Right cardiac atrium (tissue), 5 donors: ENCODE measurements at places on chromosomes 12 and 14.

DNA sequence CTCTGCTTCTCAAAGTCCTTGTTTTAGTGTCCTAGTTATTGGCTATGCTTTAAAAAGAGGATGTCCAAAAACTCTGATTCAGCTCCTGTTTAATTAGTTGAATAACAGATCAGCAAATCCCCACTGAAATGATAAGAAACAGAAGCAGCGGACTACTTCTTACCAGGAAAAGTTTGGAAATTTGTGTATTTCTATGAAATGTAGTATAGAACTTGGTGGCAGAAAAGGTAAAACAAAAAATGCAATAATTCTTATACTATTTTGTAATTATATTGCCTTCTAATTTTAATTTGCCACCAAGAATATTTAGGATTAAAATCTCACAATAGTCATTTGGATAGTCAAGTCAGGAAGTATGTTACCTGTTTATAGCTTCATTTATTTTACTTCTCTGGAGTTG is at the start of gene OR2AP1:
OR2AP1 (plus strand) TSS at position 301 of the 400 bp plus-strand sequence. CDS start 1,947 bp downstream, outside the sequence.
- no peak for DNase-seq

DNA sequence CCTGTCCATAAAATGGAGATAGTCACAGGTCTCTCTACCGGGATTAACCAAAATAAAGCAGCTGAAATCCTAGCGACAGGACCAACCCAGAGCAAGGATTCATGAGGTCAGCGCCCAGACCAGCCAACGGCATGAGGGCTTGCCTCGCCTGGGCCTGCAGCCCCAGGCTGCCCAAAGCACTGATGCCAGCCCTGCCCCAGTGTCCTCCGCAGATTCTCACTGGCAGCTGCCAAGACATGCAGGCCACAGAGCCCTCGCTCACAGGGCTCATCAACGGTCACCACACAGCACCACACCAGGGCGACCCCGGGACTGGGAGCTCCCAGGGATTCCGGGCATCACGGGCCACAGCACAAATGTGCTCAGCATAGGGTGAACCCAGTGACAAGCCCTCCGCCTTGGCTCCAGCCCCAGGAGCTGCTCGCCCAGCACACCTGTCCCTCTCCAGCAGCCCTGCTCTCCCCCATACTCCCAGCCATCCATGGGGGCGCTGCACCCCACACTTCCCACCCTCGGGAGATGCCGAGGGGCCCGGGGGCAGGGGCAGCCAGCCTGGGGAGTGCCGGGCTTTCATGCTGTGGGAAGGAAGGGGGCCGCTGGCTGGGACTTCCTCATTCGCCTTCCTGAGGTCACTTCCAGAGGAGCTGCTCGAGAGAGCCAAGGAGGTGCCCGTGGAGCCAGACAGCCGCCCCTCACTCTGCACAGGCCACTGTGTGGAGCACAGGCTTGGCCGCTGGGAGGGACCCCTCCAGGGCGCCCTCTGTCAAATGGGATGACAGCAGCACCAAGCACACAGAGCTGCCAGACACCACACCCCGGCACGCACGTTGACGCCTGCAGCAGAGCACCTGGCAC is 14.1 kb downstream of the RAB35 start:
- peak; percentile 65 for DNase-seq

- peak; percentile 16 for DNase-seq
These were observed 131.1 kb downstream of the PIWIL1 start for GRCh38 chr12:130468700-130469245.

DNA sequence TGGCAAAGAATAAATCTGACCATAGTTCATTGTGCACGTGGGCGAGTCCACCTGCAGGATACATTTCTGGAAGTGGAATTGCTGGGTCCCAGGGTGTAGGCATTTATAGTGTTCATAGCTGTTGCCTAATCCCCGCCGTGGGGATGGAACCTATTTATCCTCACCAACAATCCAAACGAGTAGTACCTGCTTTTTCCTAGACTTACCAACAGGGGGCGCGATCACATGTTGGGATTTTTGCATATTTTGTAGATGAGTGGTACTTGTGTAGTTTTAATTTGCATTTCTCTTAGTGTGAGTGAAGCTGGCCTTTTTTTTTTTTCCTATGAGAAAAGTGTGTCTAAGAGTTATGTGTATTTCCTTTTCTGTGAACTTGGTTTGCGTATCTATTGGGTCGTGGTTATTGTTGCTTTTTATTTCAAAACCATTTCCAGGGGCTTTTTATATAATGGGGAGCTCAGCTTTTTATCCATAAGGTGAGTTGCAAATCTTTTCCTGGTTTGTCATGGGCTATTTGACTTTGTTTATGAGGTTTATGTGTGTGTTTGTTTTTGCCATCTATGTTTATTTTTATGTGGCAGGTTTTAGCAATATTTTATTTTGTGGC is 67.2 kb downstream of the CCDC92 start:
- DNase-seq: no peak

DNA sequence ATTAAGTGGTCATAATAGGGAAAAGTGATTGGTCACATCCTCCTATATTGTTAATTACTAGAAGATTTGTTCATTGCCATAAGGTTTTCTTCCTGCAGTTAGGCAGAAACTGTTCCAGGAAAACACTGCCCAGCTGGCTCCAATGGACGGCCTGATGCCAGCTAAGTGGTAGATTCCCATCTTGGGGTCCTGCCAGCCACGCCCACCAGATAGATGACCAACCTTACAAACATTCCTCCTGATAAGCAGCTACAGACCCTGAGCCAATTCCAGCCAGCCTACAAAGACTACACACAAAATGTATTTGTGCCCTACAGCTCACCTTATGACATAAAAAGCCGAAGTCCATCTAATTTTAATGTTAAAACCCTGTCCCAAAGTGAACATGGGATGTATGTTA is 685.9 kb upstream of the USP15 start:
- DNase-seq: no peak

- peak; percentile 73 for DNase-seq
These were observed 7.9 kb upstream of the CRIP2 start for GRCh38 chr14:105466531-105467248.

DNA sequence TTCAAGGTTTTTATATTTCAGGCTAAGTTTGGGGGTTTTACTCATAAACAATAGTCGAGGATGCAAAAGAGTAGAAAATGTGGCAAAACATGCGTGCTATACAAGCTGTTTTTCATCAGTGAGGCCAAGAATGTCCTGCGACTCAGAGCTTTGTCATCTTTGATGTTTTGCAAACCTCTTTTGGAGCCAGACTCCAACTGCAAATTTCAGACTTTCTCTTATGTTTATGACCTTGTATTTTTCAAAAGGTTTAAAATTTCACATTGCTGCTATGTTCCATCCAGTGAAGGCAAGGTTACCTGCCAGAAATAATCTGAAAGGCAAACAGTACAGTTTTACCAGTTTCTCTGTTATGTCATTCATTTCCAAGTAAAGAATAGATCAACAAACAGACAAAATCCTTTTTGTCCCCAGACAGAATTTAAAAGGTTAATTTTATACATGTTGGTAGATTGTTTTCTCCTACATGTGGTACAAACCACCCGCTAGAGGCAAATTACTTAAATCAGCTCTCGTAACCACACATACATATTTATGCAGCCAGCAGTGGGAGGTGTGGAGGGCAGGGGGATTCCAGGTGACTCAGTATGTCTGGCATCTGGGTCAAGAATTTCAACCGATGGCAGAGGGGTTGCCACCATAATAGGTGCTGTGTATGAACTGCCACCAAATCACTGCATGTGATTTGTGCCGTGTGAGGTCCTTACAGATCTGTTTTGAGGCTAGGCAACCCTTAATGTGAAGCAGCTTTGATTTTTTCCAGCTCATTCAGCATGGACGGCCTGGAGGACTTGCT is 119.8 kb upstream of the CPM start:
- no peak for DNase-seq

GRCh38 chr12:47067176-47067575 is 12.2 kb upstream of the PCED1B start:
- DNase-seq: no peak

DNA sequence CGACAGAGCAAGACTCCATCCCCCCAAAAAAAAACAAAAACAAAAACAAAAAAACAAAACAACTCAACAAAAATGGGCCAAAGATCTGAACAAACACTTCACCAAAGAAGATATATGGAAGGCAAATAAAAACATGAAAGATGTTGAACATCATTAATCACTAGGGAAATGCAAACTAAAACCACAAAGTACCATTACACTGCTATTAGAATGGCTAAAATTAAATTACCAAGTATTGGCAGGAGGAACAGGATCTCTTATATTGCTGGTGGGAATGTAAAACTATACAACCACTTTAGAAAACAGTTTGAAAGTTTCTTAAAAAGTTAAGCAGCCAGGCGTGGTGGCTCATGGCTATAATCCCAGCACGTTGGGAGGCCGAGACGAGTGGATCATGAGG is 12.9 kb downstream of the SOS2 start:
- DNase-seq: no peak

- DNase-seq: no peak
These were observed 353.6 kb downstream of the MED13L start for GRCh38 chr12:115923851-115924250.

DNA sequence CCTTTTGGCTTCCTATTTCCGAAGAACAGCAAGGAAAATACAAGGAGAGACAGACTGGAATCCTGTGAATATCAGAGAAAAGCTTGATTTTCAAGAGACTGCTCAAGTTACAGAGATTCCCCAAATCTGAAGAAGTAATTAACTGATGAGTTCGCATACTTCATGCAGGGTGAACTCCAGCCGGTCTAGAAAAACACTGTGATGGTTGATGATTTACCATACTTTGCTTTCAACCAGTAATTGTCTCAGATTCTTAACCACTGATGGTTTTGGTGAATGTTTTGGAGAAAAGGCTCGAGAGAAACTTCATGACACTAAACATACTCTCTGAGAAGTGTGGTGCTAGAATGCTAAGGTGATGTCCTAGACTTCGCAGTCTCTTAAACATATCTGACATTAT is 4.4 kb upstream of the PLXNC1 start:
- no peak for DNase-seq

DNA sequence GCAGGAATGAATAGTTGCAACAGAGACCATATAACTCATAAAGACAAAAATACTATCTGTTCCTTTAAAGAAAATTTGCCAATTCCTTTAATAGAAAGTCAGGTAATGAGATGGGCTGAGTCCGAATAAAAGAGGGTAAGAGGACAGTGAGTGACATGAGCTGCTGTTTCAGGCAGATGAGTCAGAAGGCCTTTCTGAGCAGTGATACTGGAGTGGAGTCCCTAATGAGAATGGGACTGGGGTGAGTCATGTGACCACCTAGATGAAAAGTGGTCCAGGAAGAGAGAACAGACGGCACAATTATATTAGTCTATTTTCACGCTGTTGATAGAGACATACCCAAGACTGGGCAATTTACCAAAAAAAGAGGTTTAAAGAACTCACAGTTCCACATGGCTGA is 393.7 kb downstream of the BCL11B start:
- DNase-seq: no peak

- peak; percentile 48 for DNase-seq
These were observed 35.7 kb downstream of the SSH1 start for GRCh38 chr12:108821407-108822397.

- no peak for DNase-seq
These were observed 186.8 kb downstream of the BTG1 start for GRCh38 chr12:91958816-91959215.

GRCh38 chr12:108190529-108190928 is 61.4 kb downstream of the WSCD2 start:
- no peak for DNase-seq

DNA sequence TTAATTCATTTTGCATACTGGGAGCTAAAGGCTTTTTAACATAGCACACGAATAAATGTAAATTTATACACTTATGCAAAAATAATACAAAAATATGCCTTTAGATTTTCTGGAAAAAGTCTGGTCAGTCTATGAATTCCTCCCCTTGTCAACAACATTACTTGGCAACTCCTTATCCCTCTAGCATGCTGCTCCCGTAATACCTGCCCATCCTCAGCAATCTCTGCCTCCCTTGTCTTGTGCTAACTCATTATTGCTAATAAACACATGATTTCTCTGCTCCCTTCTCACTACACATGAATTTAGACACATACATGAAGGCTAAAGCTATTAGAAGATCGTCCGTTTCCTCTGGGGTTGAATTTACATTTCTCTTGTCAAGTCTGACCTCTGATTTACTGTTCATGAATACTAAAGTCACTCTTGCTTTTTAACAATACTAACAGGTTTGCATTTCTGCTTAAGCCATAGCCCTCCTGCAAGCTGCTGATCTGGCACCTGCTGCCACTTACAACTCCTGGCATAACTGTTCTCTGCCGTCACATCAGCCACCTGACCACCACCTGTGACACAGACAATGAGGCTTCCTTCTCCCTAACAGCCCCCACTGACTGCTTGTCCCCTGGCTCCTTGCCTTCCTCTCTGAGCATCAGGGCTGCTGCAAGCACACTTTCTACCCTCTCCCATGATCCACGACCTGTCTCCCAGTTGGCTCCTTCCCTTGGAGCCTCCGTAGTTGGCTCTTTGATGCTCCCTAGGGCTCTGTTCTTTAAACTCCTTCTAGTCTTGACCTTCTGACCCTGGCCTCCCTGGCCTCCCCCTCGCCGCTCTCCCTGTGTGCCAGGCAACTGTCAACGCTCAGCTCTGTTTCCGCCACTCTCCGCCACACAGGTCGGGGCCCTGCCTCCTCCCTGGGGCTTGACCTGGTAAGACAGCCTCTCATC is 177.6 kb downstream of the CALM1 start:
- peak; percentile 83 for DNase-seq
